Putamen (tissue), 1 donor: ENCODE measurements at places on chromosomes 12 and 14.
A peak's percentile ranks its signal among the peaks of the same experiment; 100 is the strongest.

- no peak for DNase-seq
Measured at GRCh38 chr14:105845725-105846309, 319.4 kb downstream of the TMEM121 start.

GRCh38 chr14:54003064-54003463 lies 46.4 kb upstream of the BMP4 start:
- DNase-seq, result no peak

DNA sequence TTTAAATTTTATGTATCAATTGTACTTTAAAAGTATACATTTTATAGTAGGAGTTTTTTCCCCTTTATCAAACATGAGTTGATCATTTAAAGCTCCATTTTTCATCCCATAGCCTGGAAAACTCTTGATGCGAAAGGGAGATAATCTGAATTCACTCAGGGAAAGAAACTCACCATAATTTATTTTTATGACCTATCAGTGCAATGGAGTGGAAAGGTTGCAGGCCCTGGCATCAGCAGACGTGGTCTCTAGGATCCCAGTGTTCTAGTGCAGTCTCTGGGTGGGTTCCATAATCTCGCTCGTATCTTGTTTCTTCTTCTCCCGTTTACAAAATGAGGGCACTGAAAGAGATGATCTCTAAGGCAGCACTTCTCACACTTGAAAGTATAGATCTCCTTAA lies 85.0 kb downstream of the PTGER2 start:
- DNase-seq, result no peak

DNA sequence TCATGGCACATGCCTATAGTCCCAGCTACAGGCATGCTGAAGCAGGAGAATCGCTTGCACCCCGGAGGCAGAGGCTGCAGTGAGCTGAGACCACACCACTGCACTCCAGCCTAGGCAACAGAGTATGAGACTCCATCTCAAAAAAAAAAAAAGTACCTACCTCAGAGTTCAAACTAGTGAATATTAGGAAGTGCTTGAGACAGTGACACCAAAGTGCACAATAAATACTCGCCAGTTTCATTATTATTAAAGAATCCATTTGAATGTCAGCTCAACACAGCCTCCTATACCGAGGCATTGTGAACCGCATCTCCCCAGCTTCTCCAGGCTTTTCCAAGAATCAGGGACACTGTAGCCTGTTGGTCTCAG lies 5.0 kb downstream of the GAPDH start:
- DNase-seq, result no peak

- peak; percentile 4 for DNase-seq
Measured at GRCh38 chr14:80850197-80850814, 91.2 kb downstream of the CEP128 start.
